Sigmoid colon (tissue), 7 donors: ENCODE measurements at places on chromosomes 12 and 14. TPM values are rescaled to one million over a fixed set of nuclear protein-coding genes. Genes with fewer than 3 reads are reported as not detected.

GRCh38 chr14:93285044-93285443, 47.8 kb downstream of the BTBD7 start:
- DNase-seq, result no peak

- no peak for DNase-seq
These were observed 73.2 kb downstream of the MYRFL start for GRCh38 chr12:69898236-69898635.

- no peak for DNase-seq
These were observed 619 bp downstream of the ERC1 start for GRCh38 chr12:991350-992333.

- no peak for DNase-seq
These were observed 28.8 kb downstream of the MAP3K9 start for GRCh38 chr14:70780396-70781075.

DNA sequence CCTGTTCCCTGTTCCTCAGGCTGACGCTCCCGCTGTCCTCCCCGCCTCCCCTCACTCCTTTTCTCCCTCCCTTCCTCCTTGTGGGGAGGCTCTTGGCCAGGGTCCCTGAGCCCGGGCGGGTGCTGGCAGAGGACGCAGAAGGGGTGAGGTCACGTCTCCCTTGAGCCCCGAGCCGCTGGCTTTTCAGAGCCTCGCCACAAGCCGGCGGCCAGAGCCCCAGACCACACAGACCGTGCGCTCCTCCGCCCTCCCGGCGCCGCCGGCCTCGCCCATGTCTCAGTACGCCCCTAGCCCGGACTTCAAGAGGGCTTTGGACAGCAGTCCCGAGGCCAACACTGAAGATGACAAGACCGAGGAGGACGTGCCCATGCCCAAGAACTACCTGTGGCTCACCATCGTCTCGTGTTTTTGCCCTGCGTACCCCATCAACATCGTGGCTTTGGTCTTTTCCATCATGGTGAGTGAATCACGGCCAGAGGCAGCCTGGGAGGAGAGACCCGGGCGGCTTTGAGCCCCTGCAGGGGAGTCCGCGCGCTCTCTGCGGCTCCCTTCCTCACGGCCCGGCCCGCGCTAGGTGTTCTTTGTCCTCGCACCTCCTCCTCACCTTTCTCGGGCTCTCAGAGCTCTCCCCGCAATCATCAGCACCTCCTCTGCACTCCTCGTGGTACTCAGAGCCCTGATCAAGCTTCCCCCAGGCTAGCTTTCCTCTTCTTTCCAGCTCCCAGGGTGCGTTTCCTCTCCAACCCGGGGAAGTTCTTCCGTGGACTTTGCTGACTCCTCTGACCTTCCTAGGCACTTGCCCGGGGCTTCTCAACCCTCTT, at the start of gene TMEM233:
TSS of gene TMEM233 (plus strand) at position 197 of the 821 bp plus-strand sequence. CDS start at position 272, 75 bp downstream.
- DNase-seq, result no peak

Gene SLC41A2
- total RNA-seq, result 24.6 TPM

DNA sequence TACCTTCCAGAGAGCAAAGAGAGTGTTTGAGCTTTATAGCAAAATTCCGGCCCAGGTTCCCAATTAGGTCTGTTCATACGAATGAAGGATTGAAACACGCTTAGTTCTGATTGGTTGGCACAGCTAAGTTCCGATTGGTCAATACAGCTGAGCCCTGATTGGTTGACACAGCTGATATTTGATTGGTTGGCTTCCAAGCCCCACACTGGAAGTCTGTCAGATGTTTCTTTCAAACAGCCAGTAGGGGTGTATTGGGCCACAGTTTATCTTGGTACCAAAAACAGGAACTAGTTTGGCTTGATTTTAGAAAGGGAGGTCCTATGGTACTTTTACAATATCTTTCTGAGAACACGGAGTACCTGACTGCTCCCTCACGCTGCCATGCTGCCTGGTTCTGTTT, 93.4 kb downstream of the CAND1 start:
- no peak for DNase-seq

DNA sequence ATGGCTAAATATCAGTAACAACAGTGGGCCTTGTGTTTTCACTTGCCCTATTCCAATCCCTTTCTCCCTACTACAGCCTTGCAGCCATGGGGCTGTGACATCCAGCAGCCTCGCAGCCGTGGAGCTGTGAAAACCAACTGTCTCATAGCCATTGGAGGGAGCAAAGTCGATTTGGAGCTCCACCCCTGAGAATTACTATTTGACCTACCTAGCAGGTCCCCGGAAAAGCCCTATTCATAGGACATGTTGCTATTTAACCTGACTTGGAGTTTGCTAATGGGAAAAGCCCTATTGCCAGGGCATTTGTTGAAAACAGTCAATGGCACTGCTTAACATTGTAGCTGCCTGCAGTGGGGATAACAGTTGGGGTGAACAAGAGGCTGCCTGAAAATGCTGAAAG, 33.3 kb downstream of the ERG28 start:
- DNase-seq, result no peak
